ENCODE measurements at places on chromosomes 12 and 14.
A peak's percentile ranks its signal among the peaks of the same experiment; 100 is the strongest.

GRCh38 chr14:67943947-67944346 lies 124.4 kb downstream of the RAD51B start:
- peak; percentile 29 for DNase-seq

DNA sequence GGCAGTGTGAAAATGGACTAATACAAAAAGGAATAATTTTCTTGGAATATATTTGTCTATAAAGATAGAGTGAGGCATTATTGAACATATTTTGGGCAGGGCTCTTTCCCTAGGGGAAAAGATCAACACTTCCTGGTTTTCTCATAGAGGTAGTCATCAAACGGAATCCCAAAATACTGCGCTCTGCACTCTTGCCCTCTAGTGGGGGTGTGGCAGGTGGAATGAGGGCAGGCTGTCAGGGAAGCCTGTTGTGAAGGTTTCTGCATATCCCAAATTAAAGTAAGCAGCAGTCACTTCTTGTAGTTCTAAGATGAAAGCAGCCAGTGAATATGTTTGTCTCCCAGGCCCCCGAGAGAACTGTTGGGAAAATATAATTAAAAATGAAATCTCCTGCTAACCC lies 666.8 kb upstream of the TMEM132C start:
- DNase-seq: no peak

DNA sequence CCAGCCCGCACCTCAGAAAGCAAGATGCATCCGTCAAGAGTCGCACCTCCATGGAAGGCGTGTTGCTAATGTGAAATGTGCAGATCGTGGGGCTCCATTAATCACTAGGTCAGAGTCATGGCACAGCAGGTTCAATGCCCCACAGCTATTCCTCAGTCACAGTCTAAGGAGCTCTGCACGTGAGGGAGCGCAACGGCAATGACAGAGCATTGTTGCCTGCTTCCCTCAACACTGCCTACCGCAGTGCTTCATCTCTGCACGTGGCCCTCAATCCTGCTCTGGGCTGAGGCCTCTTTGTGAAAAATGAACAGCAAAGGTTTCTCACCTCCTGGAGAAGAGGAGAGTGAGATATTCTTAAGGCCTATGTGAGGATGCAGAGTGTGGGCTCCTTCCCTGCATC lies 995.2 kb upstream of the TMEM132C start:
- no peak for DNase-seq

DNA sequence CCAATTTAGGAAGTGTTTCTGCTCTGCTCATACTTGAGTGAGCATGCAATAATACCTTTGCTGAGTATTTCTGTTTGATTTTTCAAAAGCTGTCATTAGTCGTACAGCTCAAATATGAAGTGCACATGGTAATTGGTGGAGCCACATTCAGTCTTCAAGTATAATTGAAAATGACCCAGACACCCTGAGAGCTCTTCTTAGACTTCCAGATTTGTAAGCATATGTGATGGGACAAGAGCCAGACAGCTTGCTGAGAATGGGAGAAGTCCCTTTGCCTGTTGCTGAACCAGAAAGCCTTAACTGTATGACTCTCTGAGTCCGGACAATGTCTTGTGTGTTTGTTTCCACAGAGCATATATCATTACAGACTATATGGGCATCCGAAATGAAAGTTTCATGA lies 307.3 kb downstream of the TMEM117 start:
- no peak for DNase-seq

- DNase-seq: no peak
Observed at GRCh38 chr14:104372390-104373054, 207.0 kb upstream of the C14orf180 start.

GRCh38 chr12:52327830-52328500 lies 6.8 kb upstream of the KRT83 start:
- no peak for DNase-seq

- no peak for DNase-seq
Observed at GRCh38 chr14:99047441-99048031, 224.5 kb downstream of the BCL11B start.

DNA sequence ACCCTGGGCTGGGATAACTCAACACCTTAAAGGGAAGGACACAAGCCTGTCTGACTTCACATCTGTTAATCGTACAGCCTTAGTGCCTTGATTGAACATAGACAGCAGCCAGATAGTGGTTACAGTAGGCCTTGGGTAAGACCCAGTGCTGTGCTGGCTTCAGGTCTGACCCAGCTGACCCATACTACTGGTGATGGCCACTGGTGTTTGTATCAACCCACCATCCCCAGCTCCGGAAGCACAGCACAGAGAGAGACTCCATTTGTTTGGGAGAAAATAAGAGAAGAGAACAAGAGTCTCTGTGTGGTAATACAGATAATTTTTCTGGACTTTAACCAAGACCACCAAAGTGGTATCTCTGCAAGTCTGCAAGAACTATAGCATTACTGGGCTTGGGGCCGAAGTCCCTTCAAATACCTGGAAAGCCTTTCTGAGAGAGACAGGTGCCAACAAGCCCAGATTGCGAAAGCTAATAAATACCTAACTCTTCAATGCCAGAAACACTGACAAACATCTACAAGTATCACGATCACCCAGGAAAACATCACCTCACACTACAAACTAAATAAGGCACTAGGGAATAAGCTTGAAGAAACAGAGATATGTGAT lies 330.1 kb upstream of the GARIN2 start:
- DNase-seq: no peak

DNA sequence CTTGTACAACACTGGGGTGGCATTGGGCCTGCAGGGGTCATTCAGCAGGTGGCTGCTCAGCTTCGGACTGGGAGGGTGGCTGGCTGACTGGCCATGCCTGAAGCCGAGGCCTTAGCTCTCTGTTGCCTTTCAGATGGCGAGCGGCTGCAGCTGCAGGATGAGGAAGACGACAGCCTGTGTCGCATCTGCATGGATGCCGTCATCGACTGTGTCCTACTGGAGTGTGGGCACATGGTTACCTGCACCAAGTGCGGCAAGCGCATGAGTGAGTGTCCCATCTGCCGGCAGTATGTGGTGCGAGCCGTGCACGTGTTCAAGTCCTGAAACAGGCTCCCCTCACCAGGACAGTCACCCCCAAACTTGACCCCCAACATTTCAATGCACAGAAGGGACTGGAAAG lies 23.3 kb downstream of the RNF34 start:
- no peak for DNase-seq

DNA sequence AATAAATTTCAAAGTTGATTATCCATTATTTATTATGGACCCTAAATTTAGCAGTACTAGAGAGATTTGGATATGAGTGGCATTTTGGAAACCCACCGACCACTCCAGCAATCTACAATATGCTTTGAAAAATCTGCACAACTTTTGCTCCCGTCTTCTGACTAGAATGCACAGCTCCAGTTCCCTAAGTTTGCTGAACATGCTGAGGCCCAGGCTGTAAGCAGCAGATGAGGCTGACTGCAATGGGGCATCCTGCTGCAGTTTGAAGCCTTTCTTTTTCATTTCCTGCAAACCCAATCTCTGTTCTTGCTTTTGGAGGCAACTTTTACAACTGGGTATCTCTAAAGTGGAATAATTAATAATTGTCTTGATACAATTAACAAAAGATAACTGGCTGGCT lies 405.8 kb downstream of the ATP23 start:
- no peak for DNase-seq

GRCh38 chr12:83954956-83955601 lies 957.5 kb downstream of the SLC6A15 start:
- DNase-seq: no peak

- peak; percentile 57 for DNase-seq
Observed at GRCh38 chr12:128783129-128783574, 40.6 kb downstream of the SLC15A4 start.

GRCh38 chr12:116922194-116922897 lies 11.6 kb downstream of the FBXW8 start:
- no peak for DNase-seq

DNA sequence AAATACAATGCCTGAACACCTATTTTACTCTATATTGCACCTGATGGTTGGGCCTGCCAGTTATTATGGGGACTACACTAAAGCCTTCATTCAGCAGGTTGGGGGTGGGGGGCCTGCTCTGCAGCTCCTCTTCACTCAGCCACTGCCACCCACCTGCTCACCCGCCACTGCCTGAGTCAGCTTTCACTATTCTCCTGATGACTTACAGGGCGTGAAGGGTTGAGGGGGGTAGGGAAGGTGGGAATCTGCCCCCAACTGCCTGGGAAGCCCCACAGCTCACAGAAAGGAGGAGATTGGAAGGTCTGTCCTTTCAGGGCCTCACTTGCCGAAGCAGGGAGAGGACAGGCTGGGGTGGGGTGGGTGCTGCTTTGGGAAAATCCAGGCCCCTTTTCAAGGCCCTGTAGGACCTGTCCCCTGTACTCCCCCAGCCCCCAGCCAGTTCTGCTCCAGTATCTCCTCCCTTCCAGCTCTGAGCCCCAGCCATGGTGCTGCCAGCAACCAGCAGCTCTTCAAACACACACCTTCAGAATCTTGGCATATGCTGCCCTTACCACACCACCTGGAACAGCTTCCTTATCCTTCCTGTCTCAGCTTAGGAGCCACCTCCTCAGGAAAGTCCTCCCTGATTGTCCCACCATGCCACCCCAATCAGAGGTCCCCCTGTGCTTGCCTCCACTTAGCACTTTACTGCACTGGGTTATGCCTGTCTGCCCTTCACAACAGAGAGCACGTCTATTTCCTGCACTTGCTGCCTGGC lies 33.1 kb downstream of the IRF2BPL start:
- no peak for DNase-seq

DNA sequence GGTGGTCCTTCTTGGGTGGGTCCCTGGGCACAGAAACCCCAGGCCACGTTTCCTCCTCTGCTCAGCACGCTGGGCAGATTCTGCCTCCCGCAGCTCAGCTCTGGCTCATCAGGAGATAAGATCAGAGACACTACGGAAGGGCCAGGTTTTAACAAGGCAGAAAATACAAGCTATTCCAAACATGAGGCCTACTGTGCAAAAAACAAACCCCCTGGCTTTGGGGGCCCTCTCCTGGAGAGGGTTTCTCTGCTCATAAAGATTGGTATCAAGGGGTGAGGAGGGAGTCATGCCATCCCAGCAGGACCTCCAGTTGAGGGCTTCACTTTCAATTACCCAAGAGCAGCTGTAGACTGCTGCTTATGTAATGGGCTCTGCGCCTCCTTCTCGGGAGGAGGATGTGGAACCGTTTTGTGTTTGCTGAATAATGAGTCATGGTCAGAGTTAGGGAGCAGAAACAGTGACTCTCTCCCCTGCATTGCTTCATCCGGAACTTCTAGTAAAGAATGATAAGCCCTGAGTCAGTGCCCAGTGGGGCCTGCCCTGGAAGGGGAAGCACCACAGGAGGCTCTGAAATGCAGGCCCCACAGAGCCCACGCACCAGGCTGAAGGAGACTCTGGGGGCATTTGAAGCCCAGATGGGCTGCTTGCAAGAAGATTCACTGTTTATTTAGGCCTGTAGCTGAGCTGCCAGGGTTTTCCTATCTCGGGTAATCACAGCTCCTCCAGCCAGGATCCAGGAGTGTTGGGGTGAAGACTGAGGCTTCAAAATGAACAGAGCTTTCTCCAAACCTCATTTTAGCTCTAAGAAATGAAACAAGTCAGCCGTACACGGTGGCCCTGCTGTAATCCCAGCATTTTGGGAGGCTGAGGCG lies 79.3 kb downstream of the SSPN start:
- peak; percentile 82 for DNase-seq

DNA sequence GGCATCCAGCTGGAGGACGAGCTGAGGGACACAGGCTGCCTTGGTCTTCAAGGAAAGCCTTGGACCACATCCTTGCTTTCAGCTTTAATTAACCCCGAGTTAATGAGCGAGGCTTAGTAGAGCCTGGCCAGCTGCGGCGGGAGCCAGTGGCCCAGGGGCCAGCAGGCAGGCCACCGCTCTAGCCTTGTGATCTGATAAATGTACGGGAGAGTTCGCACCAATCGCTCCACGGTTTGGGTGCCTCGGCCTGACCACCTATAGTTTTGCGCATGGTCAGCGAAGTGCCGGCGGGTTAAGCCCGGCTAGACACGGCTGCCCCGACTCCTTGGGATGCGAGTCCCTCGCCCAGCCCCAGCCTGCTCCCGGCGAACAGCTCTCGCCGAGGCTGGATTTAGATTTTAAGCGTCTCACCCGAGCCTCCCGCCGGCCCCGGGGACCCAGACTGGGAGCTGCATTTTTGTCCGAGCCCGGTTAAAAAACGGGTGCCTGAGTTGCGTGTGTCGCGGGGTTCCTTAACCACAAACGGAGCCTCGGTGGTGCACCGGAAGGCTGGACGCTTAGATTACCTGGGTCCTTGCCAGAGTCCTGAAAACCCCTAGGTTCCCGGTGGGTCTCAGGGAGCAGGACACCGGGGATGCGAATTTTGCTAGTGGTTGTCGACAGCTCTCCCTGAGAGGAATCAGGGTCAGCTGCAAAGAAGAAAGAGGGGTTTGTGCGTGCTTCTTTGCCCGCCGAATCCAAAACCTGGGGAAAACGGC lies 2.9 kb upstream of the HOXC12 start:
- DNase-seq: no peak

GRCh38 chr12:31225656-31226535 lies 100.1 kb downstream of the SINHCAF start:
- DNase-seq: no peak

DNA sequence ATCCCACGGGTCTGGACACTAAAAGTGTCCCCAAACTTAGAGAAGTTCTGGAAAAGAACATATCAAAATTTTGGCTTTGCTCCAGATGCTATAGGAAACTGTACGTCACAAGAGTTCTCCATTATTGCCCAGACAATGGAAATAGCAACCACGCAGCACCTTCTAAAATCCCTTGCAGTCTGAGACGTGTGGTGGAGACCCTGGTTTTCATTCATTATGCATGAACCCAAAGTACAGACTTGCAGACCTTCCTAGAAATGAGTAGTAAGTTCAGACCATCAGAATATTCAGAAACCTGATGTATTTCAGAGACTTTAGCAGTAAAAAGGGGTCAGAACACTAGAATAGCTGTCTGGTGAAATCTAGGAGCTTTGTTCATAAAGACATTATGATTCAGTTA lies 50.0 kb upstream of the BCL2L14 start:
- DNase-seq: no peak

DNA sequence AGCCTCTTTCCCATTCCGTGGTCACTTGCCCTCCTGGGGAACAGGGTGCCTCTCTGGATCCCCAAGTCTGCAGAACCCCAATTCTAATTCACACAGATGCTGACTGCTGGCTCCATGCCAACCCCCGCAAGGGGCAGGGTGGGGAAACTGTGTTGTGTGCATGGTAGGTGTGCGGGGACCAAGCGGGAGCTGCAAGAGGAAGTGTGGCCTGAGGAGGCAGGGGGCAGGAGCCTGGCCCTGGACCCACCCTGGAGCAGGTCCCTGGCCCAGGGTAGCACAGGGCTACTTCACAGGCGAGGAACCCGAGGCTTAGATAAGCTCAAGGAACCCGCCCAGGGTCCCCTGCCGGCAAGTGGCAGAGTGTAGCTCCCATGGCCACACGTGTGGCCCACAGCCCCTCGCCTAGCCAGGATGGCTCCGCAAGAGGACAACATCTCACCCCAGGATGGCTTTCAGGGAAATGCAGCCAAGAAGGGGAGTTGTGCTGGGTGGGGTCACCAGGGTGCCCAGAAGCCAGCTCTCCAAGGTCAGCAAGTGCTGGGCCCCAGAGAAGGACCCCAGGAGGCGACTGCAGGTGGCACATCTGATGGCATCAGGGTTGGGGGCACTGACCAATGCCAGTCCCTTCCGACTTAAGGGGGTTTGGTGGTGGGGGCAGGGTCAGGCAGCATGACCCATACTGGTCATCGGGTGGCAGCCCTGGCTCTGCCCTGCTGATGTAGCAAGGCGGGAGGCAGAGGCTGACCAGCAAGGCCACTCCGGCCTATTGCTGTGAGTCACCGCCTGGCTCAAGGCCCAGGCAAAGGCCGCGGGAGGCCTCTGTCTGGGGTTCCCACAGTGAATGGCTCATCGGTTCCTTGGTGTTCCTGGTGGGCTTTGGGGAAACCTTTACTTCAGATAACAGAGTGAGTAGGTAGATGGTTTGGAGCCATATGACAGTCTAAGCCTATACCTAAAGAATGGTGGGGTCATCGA lies 37.3 kb upstream of the EML1 start:
- DNase-seq: peak; percentile 93

All from hepatic stellate cell (primary cell).